ENCODE measurements at places on chromosomes 7 and 10.

GRCh38 chr10:24706479-24707118 is 17.1 kb downstream of the ARHGAP21 start:
- no peak for DNase-seq

GRCh38 chr7:80517282-80517747 is 5.5 kb upstream of the GNAT3 start:
- no peak for DNase-seq

DNA sequence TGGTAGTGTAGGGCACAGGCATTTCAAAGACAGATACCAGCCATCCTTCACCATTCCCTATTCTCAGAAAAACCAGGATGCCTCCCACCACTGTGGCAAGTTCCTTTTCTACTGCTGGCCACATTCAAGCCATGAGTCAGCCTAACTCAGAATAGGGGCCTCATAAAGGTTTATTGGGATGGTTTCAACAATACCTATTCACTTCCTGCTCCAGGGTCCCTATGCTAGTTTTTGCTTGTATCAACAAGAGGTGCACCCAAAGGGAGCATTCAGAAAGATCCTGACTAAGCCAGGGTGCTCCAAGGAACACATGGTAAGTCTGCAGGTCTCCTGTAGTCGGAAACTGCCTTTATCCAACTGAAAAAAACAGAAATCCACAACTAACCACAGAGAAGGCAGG is 76.9 kb upstream of the EGR2 start:
- DNase-seq, result no peak

GRCh38 chr7:118615-119391 is 73.6 kb upstream of the FAM20C start:
- DNase-seq, result no peak

Data from Karpas-422 (cell line).